Epithelial cell of prostate (primary cell): ENCODE measurements at places on chromosomes 2 and 18.

DNA sequence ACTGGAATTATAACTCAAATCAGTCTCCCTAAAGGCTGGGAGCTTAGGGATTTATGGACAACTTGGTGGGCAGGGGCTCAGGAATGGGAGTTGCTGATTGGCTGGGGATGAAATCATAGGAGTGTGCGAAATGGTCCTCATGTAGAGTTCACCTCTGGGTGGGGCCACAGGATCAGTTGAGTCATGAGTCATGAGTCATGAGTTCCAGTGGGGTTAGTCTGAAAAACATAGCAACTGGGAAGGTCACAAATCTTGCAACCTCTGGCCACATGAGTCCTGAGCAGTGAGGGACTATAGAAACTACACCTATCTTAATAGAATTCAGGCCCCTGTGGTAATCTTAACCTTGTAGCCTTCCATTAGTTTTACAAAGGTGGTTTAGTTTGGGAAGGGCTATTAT, 383.3 kb downstream of the RBM43 start:
- no peak for DNase-seq

- no peak for DNase-seq
Measured at GRCh38 chr2:49801898-49802450, 647.7 kb upstream of the FSHR start.

DNA sequence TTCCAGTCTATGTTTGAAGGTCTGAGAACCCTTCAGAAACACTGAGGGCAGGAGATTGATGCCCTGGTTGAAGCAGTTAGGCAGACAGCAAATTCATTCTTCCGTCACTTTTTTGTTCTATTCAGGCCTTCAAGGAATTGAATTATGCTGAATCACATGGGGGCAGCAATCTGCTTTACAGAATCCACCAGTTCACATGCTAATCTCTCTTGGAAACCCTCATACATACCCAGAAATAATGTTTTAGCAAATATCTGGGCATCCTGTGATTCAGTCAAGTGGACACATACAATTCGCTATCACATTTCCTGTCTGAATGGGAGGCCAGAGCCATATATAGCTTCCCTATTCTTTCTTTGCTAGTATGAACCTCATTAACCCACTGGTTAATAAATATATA, 301.4 kb upstream of the CNTNAP5 start:
- DNase-seq = no peak

- no peak for DNase-seq
Measured at GRCh38 chr2:234136461-234136860, 86.0 kb downstream of the SPP2 start.

GRCh38 chr2:210862283-210863065, 306.1 kb downstream of the CPS1 start:
- no peak for DNase-seq

- no peak for DNase-seq
Measured at GRCh38 chr2:84847326-84848050, 33.4 kb downstream of the TRABD2A start.

- no peak for DNase-seq
Measured at GRCh38 chr2:58109481-58109880, 62.9 kb downstream of the VRK2 start.

DNA sequence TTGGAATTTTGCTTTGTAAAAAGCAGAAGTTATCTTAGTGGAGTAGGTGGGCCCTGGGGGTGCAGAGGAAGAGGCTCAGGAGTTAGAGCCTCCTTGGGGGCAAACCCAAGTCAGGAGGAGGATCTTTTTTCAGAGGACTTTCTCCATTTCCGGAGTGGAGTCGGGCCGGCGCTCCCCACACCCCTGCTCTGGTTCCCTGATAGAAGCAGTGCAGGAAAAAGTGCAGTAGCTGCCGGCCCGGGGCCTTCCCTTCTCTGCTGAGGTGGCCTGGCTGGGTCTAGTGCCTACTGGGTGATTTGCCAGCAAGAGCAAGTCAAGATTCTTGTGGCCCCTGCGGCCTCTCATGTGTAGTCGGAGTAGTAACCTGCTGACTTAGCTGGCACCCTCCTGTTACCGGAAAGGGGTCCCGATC, 124.2 kb upstream of the HS6ST1 start:
- DNase-seq = no peak

GRCh38 chr2:47728551-47728950, 54.4 kb upstream of the MSH6 start:
- no peak for DNase-seq

- DNase-seq = no peak
Measured at GRCh38 chr2:103448495-103448894, 686.7 kb downstream of the TMEM182 start.

DNA sequence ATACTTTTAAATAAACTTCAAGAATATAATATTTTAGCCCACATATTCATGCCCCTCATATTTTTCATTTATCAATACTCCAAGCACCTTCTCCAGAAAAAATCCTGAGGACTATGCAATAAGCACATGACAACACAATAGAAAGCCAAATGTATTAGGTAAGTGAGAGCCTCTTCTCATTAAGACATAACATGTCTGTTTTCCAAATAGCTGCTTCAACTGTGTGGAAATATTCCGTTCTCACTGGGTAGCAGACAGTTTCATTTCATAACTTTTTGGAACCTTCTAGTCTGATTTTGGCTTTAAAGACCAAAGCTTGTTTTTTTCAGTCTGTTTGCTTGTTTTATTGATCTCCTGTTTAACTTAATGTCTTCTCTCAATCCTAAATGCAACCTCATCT, 137.8 kb downstream of the PIK3C3 start:
- no peak for DNase-seq
